Bronchus fibroblast of lung (primary cell): ENCODE measurements at places on chromosomes 16 and 17. TPM values are rescaled to one million over a fixed set of nuclear protein-coding genes. Genes with fewer than 3 reads are reported as not detected.

PRR35 gene
- total RNA-seq = not detected in 2 replicates

UMOD gene
- not detected in 2 replicates for total RNA-seq

CBX8 gene
- total RNA-seq = 4.3 and 4.5 TPM in 2 replicates

KRT16 gene
- not detected in 2 replicates for total RNA-seq

C17orf78 gene
- total RNA-seq = not detected in 2 replicates

CCL1 gene
- total RNA-seq = not detected in 2 replicates

ABCC12 gene
- total RNA-seq = 0.17 TPM in 1 of 2 replicates, not detected in the other

ZFHX3 gene
- total RNA-seq = 2.8 and 3.0 TPM in 2 replicates

CEP112 gene
- 3.3 and 3.5 TPM in 2 replicates for total RNA-seq

C17orf75 gene
- 16.2 and 21.2 TPM in 2 replicates for total RNA-seq

PRSS33 gene
- not detected in 2 replicates for total RNA-seq

CACNG1 gene
- total RNA-seq = not detected in 2 replicates

WNK4 gene
- total RNA-seq = 0.74 and 1.7 TPM in 2 replicates

NECAB2 gene
- total RNA-seq = 0.30 TPM in 1 of 2 replicates, not detected in the other

TMEM132E gene
- total RNA-seq = under 0.01 TPM in 1 of 2 replicates, not detected in the other

CCL8 gene
- total RNA-seq = not detected in 2 replicates

MAFG gene
- 6.5 and 6.6 TPM in 2 replicates for total RNA-seq

OSGIN1 gene
- total RNA-seq = 0.67 and 1.2 TPM in 2 replicates

CCDC200 gene
- not detected in 2 replicates for total RNA-seq

NAGS gene
- 14.7 and 16.6 TPM in 2 replicates for total RNA-seq

STXBP4 gene
- total RNA-seq = 17.8 and 24.5 TPM in 2 replicates

P2RX5 gene
- total RNA-seq = 1.0 and 1.3 TPM in 2 replicates

HSD17B1 gene
- total RNA-seq = 0.84 and 1.3 TPM in 2 replicates

LRRC37A gene
- 0.67 and 0.74 TPM in 2 replicates for total RNA-seq

OR2C1 gene
- total RNA-seq = not detected in 2 replicates

TNFSF12 gene
- total RNA-seq = 21.4 and 23.6 TPM in 2 replicates

SLC13A2 gene
- total RNA-seq = not detected in 2 replicates

CMTM1 gene
- 0.59 and 1.0 TPM in 2 replicates for total RNA-seq

SALL1 gene
- total RNA-seq = 0.17 and 0.30 TPM in 2 replicates

SLC5A2 gene
- not detected in 2 replicates for total RNA-seq

PRR29 gene
- 0.30 TPM in 1 of 2 replicates, not detected in the other for total RNA-seq

ABCC6 gene
- 0.30 TPM in 1 of 2 replicates, not detected in the other for total RNA-seq

ACBD4 gene
- 5.9 and 7.1 TPM in 2 replicates for total RNA-seq

PLCG2 gene
- 0.15 and 0.17 TPM in 2 replicates for total RNA-seq

KRTAP2-3 gene
- not detected in 2 replicates for total RNA-seq

TSPOAP1 gene
- total RNA-seq = 0.34 and 2.7 TPM in 2 replicates

RNF43 gene
- total RNA-seq = under 0.01 TPM in 1 of 2 replicates, not detected in the other

IRF8 gene
- 0.30 TPM in 1 of 2 replicates, not detected in the other for total RNA-seq

FASN gene
- total RNA-seq = 625 and 631 TPM in 2 replicates

RAB37 gene
- 0.67 and 0.89 TPM in 2 replicates for total RNA-seq

NAA60 gene
- total RNA-seq = 15.0 and 16.3 TPM in 2 replicates

OTOP2 gene
- not detected in 2 replicates for total RNA-seq
